Motor neuron (in vitro differentiated cells): ENCODE measurements at places on chromosomes 5 and 9.

- ATAC-seq: peak; percentile 86
These were observed at the start of gene NCS1 for GRCh38 chr9:130172161-130172857. TSS of gene NCS1 (plus strand) at chr9:130172404. CDS start at chr9:130172664, 260 bp downstream.

- no peak for ATAC-seq
These were observed 374.9 kb downstream of the TMEM38B start for GRCh38 chr9:106069241-106069640.

- ATAC-seq: no peak
These were observed 50.6 kb downstream of the PTPN3 start for GRCh38 chr9:109447329-109448076.

DNA sequence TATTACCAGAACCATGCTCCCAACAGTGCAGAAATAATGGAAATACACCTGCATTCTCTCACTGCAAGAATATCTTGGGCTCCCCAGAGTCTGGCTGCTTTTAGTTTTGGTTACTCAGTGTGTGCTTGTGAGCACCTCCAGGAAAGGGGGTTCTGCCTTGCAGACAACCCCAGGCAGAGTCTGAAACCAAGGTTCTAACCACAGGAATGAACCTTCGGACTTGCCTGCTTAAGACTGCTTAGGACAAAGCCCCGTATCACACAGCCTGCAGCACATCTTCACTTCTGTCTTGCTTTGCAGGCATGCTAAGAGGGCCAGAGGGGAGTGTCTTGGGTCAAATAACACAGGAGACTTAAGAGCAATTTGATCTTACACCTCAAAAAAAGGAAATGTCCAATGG is 94.8 kb upstream of the SPATA31C2 start:
- no peak for ATAC-seq

- ATAC-seq: no peak
These were observed 3.4 kb upstream of the APBA1 start for GRCh38 chr9:69675563-69675962.

- no peak for ATAC-seq
These were observed 199.8 kb downstream of the MAPKAP1 start for GRCh38 chr9:125507226-125507625.

- no peak for ATAC-seq
These were observed 1071.8 kb downstream of the MAT2B start for GRCh38 chr5:164577201-164577600.

GRCh38 chr5:154709368-154710305 is 45.5 kb upstream of the LARP1 start:
- no peak for ATAC-seq

GRCh38 chr5:172123269-172123692 is 64.7 kb downstream of the STK10 start:
- ATAC-seq: peak; percentile 73
